Endothelial cell of coronary artery (primary cell): ENCODE measurements at places on chromosomes 2 and 18. TPM values are rescaled to one million over a fixed set of nuclear protein-coding genes. Genes with fewer than 3 reads are reported as not detected.

Gene ORMDL1
- 28.3 and 35.2 TPM in 2 replicates for total RNA-seq

Gene CCDC102B
- total RNA-seq: 2.5 and 2.9 TPM in 2 replicates

Gene GTF3C2
- 23.6 and 23.8 TPM in 2 replicates for total RNA-seq

Gene ABCB6
- 29.8 and 51.1 TPM in 2 replicates for total RNA-seq

Gene SP140
- total RNA-seq: 0.28 TPM in 1 of 2 replicates, not detected in the other

Gene CYP27A1
- total RNA-seq: 5.8 and 8.6 TPM in 2 replicates
